ENCODE measurements at places on chromosomes 3 and 15.

- DNase-seq, result no peak
Measured at GRCh38 chr3:176623468-176624150, 573.7 kb downstream of the TBL1XR1 start.

GRCh38 chr3:49813497-49814174 lies at the start of gene UBA7:
Gene UBA7, minus strand, starts transcription at chr3:49813953. Its CDS starts 166 bp downstream, at chr3:49813787.
- DNase-seq, result peak; percentile 71

DNA sequence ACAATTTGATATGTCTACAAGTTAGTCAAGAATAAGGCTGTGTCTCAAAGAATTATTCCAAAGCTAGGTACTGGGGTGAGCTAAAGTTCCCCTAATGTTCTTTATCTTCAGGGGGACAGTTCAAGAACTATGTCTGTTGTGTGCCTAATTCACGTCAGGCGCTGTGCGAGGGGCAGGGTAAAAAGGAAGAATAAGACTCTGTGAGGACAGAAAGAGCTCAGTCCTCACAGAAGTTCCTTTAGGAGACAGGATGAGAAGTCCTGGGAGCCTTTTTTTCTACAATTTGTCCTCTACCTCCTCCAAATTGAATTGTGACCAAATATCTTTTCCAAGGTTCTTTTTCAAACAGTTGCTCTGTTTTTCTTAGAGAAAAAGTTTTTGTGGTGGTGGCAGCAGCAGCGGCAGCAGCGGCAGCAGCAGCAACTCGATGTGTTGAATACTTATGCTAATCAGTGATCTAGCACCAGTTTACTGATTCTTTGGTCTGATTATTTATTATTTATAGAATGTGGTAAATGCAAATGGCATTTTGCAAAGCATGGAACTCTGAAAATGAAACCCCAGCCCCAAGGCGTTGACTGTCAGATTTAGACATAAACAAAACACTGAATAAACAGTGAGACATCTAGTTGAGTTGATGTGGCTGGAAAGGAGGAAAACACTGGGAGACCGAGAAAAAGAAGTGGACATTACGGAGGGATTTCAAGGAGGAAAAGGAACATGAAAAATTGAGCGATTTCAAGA lies 88.6 kb downstream of the GTPBP8 start:
- no peak for DNase-seq

- no peak for DNase-seq
Measured at GRCh38 chr15:67228286-67228685, 26.2 kb downstream of the AAGAB start.

GRCh38 chr15:43118286-43118685 lies 12.4 kb upstream of the UBR1 start:
- DNase-seq, result no peak

- DNase-seq, result no peak
Measured at GRCh38 chr3:152284906-152285305, 16.2 kb downstream of the MBNL1 start.

DNA sequence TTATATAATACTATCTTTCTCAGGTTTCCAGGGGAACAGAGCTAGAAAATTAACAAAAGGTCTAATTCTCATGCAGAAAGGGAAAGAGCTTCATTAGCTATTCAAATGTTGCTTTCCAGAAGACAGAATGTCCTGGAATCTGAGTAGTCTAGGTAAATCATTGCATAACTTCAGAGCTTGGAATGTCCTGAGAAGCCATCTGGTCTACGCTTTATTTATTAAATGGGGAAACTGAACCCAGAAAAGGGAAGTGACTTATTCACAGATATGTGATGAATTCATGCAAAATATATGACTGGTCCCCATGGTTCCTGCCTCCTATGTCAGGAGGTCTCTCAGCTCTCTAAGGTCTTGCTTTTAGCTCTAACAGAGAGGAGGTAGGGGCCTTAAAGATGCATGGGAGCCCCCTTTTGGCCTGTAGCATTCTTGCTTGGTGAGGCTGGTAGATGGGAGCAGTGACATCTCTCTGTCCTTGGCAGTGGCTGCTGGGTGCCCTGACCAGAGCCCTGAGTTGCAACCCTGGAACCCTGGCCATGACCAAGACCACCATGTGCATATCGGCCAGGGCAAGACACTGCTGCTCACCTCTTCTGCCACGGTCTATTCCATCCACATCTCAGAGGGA lies 99.2 kb downstream of the CEMIP start:
- DNase-seq, result no peak

GRCh38 chr3:9507586-9508578 lies 45.7 kb downstream of the LHFPL4 start:
- no peak for DNase-seq

GRCh38 chr3:148074946-148075345 lies 622.8 kb upstream of the AGTR1 start:
- DNase-seq, result no peak

- DNase-seq, result no peak
Measured at GRCh38 chr3:88189361-88189810, 39.6 kb downstream of the C3orf38 start.

DNA sequence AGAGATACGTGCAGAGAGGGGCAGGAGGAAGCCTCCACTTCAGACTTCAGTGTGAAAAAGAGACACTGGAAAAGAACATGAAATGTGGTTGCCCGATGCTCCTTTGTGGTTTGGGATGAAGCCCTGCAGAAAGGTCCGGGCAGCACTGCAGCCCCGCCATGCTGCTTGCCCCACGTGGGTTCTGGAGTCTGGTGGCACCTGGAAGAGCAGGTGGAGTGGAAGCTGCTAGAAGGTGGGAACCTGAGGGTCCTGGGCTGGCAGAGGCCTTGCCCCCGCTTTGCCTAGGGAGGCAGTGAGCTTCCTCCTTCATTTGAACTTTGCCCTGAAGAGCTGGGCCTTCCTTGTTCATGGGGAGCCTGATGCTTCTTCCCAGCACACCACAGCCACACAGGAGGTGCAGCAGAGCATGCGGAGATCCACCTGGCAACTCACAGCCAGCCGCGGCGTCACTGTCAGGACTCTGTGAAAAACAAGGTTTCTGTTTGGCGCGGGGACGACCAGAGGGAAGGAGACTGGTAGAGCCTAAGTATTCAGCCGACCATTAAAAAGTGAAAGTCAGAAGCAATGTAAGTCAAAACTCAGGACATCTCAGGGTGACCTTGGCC lies 59.0 kb downstream of the APBA2 start:
- no peak for DNase-seq

- DNase-seq, result no peak
Measured at GRCh38 chr15:91593067-91593466, 260.4 kb upstream of the SLCO3A1 start.

DNA sequence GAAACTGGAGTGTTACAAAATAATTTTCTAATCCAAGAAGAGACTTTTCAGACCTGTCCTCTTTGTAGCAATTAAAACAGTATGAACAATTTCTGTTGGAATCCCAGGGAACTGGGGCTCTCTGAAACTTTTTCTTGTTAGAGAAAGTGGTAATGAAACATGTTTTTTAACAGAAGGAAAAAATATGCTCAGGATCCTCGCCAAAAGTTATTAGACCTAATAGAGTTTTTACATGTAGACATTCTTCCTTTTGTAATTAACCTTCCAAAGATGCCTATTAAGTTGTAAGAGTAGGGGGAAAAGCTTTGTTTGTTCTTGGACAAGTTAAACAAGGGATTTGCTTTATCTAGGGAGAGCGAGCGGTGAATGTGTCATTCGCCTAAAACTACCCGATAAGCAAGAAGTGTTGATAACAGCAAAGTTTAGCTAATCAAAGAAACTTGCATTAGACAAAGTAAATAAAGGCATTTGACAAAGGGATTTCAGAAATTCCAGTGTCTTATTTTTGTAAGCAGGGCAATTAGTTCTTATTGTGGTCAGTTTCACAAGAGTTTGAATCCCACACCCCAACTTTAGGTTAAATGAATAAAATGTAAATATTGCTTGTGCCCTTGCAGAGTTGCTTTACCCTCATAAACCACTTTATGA lies 2.3 kb downstream of the RARB start:
- DNase-seq, result no peak

- DNase-seq, result no peak
Measured at GRCh38 chr15:34292621-34293020, 45.0 kb downstream of the SLC12A6 start.

DNA sequence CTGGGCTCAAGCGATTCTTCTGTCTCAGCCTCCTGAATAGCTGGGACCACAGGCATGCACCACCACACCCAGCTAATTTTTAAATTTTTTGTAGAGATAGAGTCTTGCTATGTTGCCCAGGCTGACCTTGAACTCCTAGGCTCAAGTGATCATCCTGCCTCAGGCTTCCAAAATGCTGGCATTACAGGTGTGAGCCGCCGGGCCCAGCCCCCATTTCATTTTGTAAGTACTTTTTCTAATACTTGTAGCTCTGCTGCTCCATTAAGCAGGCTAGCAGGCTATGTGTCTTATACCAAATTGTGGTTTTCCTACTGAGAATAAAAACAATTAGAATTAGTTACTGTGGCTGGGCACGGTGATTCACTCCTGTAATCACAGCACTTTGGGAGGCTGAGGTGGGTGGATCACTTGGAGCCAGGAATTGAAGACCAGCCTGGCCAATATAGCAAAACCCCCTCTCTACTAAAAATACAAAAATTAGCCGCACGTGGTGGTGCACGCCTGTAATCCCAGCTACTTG lies 22.4 kb downstream of the NIPA1 start:
- DNase-seq, result no peak

GRCh38 chr15:52511084-52511483 lies 17.6 kb downstream of the MYO5A start:
- no peak for DNase-seq

DNA sequence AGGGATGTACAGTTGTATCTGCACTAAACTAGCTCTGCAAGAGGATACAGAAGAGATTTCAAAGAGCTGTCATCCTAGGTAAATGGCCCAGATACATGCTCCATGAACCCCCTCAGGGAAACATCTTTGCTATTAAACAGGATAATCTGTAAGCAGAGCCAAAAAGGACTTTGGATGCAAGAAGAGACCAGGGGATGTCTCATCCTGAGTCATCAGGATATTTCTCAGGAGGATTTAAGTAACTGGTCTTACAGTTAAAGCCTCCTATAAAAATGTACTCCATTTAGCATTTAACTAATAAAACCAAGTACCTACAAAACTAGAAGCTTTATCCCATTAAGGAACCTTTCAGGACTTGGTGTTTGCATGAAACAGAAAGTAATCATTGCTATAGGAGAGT lies 48.2 kb upstream of the PHLDB2 start:
- no peak for DNase-seq

GRCh38 chr15:36867436-36867835 lies 232.9 kb downstream of the MEIS2 start:
- no peak for DNase-seq

Data from Right ventricle myocardium superior (tissue), 1 donor.